ENCODE measurements at places on chromosomes 6 and 20. TPM values are rescaled to one million over a fixed set of nuclear protein-coding genes. Genes with fewer than 3 reads are reported as not detected.

RFX6 gene
- total RNA-seq = not detected

DNA sequence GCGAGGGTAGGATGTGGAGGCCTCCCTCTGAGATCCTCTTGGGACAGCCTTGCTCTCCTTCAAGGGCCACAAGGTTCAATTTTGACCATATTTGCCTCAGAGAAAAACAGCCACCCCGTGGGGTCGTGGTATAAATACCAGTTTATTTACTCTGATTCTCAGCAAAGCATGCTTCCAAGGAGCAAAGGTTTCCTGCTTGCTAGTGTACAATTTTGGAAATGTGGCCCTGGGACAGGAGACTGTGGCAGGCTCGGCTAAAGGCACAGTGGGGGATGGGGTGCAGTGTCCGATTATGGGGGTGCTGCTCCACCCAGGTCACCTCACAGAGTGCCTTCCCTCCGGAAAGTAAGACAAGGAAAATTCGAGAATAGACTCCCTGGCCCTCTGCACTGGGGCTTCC is 31.1 kb downstream of the RBM38 start:
- no peak for DNase-seq

FAM209A gene
- 3.2 TPM for total RNA-seq

TREM1 gene
- total RNA-seq = not detected

- no peak for DNase-seq
These were observed 333.3 kb upstream of the CNR1 start for GRCh38 chr6:88499436-88499835.

C20orf144 gene
- 0.15 TPM for total RNA-seq

DNA sequence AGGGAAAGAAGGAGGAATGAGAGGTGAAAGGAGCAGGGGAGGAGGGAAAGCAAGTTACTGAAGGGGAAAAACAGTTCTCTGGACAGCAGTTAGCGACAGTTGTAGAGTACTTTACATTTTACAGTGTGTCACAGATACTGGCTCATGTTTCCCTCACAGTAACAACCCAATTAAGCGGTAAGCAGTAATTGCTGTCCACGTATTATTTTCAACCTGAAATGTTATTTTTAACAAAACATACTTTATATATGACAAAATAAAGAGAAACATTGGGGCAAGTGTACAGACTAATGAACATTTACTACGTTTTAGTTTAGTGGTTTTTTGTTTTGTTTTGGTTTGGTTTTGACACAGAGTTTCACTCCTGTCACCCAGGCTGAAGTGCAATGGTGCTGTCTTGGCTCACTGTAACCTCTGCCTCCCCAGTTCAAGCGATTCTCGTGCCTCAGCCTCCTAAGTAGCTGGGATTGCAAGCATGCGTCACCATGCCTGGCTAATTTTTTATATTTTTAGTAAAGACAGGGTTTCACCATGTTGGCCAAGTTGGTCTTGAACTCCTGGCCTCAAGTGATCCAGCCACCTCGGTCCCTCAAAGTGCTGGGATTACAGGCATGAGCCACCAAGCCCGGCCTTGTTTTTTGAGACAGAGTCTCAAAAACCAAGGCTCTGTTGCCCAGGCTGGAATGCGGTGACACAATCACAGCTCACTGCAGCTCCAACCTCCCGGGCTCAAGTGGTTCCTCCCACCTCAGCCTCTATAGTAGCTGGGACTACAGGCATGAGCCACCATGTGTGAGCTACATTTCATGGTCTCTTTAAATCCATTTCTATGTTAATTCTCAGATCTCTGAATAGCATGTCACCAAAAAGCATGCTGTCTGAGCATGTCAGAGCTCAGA is 22.6 kb upstream of the BTN3A2 start:
- DNase-seq = no peak

DNA sequence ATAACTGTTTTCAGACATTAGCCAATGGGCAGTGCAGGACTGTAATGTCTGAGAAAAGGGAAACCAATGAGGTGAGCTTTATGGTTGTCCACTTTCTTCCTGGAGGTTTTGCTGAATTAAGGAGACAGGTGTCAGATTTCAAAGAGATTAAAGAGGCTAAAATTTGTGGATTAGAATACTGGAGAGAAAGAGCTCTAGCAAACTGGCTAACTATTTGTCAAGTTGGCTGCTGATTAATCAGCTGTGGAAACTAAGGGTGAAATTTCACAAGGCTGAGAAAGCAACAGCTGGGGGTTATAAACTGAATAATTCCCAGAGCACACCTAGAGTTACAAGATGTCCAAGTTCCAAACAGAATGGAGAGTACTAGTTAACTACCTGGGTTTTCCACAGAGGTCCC is 198.9 kb downstream of the TBC1D32 start:
- DNase-seq = no peak

- no peak for DNase-seq
These were observed 51.0 kb upstream of the CD93 start for GRCh38 chr20:23136893-23137745.

DNA sequence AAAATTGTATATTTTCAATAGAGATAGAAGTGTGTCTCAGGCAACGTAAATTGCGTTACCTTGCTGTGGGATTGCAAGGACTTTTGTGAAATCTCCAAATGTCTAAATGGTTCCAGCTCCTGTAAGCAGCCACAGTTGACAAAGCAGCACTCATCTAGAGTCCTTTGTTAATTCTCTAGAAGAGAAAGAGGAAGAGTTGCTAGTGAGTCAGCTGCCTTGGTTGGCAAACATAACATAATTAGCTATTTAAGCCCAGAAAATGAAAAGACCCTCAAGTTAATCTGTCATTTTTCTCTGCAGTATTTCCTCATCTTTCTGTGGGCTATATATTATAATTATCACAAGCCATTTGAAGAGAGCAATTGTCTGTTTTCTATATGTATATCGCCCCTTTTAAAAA is 66.4 kb upstream of the FABP7 start:
- no peak for DNase-seq

DNA sequence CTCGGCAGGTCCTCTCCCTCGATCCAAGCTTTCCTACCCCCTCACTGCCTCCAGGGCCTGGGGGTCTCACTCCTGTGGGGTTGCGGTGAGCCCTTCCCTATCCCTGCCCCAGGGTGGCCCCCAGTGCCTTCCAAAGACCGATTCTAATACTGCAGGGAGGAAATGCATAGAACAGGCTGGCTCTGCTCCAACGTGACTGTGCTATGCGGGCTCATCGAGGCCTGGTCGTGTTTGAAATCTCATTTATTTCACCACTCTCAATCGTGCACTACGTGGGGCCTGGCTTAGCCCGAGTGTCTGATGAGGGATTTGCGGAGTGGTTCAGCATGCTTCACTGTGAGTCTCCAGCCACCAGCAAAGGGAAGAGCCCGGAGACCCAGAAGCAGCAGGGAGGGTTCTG is 60.9 kb downstream of the CDH4 start:
- no peak for DNase-seq

DNA sequence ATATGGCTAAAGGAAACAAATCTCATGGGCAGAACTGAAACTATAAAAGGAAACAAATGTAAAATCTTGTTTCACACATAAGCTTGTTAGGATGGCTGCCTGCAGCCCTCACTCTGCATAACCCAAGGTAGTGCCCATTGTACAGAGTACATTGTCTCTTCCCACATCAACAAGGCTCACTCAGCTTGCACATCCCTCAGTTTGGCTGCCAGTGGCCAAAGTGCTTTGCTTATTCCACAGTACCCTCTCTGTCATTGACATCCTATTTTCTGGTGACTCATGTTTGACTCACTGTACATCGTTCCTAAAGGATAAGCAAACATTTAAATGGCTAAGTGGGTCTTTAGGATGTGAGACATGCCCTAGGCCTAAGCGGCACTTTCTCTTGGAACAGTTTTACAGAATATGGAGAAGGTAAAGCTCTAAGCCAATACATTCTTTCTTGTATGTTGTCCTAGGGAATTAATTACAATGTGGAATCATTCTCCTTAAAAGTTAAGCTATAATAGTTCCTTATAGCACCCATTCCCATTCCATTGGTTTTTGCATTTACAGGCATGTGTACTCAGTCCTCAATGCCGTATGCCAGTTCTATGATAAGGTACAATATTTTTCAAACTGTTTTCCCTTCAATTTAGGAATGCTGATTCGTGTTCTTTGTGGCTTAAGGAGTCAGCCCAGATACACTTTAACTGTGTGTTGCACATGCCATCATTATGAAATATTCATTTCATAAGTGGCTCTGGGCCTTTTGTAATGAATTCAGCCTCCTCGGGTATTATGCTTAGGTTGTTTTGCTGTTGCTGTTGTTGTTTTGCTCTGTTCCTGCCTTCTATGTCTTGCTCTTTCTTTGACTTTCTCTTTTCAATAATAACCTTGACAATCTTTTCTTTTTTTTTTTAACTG is 5.5 kb downstream of the ANKEF1 start:
- no peak for DNase-seq

GRCh38 chr20:49945701-49946477 is 9.7 kb downstream of the RNF114 start:
- DNase-seq = no peak

DNA sequence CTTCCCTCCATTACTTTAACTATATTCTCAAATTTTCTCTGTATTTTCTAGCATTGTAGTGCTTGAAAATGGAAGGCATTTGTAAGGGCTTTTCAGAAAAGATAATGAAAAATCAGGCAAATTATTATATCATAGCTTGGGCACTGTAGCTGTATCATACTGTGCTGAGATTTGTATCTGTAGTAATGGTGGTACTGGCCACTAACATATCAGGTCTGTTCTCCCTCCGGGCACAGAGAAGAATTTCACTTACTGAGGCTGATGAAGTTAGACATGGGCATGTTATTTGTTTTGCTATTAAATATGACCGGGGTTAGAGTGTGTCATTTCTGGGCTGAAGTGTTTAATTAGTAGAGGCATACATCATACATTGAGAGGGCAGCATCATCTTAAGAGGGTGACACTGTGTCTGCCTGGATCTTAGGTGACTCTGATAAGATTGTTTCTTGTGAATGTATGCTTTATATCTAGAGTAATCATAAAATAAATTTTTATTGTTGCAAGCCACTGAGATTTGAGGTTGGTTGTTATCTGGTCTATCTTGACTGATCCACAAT is 1395.9 kb downstream of the EPHA7 start:
- DNase-seq = no peak

TAGAP gene
- total RNA-seq = 67.9 TPM

DNA sequence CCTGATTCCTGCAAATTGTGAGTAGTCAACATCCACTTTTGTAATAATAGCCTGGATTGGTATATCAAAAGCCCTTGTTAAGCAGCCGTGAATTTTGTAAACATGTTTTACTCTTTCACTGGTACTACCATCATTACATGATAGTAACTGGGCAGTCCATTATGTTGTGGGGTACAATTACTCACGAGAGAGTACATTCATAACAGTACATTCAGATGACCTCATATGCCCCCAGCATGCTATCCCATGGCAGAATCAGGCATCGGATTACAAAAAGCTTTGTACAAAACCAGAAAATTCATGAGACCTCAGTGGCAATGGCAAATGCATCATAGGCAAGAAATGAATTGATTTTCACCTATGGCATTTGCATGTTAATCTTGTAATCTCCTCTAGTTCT is 166.2 kb downstream of the EPM2A start:
- DNase-seq = no peak

SLC17A2 gene
- not detected for total RNA-seq

GRCh38 chr6:149761438-149761837 is 11.9 kb downstream of the PCMT1 start:
- DNase-seq = no peak

- no peak for DNase-seq
These were observed 53.2 kb upstream of the SLCO4A1 start for GRCh38 chr20:62589150-62589498.

- no peak for DNase-seq
These were observed 193.1 kb upstream of the SIM1 start for GRCh38 chr6:100657678-100658330.

SPTLC3 gene
- 1.1 TPM for total RNA-seq
